ENCODE measurements at places on chromosomes 5 and 9.

- no peak for DNase-seq
These were observed 38.9 kb upstream of the ASTN2 start for GRCh38 chr9:117453737-117454136.

DNA sequence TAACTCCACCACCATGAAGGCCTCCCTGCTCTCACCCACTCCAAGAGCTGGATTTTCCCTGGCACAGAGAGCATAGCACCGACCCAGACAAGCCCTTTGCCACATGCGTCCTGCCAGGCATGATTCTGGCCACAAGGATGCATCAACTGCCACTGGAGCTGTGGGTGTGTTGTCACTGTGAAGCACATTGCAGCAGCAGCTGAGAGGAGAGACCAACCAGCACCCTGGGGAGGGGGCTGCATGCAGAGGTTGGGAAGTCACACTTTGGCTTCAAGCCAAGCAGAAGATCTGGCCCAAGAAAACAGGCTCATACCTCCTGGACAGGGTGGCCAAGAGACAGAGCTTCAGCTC lies 22.6 kb upstream of the PTGES start:
- no peak for DNase-seq

- DNase-seq = no peak
These were observed 269.6 kb downstream of the ELAVL2 start for GRCh38 chr9:23556459-23556858.

DNA sequence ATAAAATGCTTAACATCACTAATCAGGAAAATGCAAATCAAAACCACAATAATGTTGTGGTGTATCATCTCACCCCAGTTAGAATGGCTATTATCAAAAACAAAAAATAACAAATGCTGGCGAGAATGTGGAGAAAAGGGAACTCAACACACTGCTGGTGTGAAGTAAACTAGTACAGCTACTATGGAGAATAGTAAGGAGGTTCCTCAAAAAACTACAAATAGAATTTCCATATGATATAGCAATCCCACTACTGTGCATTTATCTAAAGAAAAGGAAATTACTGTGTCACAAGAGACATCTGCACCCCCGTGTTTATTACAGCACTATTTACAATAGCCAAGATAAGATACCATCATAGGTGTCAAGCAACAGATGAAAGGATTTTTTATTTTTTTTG lies 214.5 kb upstream of the RASA1 start:
- DNase-seq = no peak

- DNase-seq = no peak
These were observed 302.4 kb downstream of the NR3C1 start for GRCh38 chr5:143101121-143101520.

DNA sequence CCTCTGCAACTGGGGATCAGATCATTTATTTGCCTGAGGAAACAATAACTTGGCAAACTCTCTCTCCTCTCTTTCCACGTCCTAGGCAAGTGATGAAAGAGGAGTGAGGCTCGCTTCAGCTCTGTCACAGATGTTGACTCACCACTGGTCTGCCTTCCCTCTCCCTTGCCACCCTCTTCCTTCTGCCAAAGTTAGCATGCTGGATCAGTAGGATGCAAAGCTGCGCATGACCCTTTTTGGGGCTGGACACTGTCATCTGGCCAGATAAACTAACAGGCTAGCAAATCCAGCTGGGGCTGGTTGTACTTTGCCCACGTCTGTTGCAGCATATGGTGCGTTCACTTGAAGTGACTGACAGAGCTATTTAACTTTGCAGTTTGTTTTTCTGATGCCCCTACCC lies 36.2 kb upstream of the SMARCA2 start:
- DNase-seq = no peak

GRCh38 chr5:159605585-159605984 lies 275.3 kb upstream of the IL12B start:
- no peak for DNase-seq

GRCh38 chr5:355379-355935 lies 33.9 kb downstream of the AHRR start:
- no peak for DNase-seq

DNA sequence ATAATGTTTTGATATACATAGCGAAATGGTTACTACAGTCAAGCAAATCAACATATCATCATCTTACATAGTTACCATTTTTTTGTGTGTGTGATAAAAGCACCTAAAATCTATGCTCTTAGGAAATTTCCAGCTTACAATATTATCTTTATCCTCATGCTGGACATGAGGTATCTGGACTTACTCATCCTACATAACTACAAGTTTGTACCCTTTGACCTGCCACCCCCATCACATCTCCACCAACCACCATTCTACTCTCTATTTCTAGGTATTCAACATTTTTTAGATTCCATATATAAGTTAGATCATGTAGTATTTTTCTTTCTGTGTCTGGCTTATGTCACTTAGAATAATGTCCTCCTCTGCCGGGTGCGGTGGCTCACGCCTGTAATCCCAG lies 79.9 kb downstream of the TAF11L14 start:
- no peak for DNase-seq

- DNase-seq = no peak
These were observed 843.7 kb downstream of the EFNA5 start for GRCh38 chr5:106827061-106827460.

- DNase-seq = no peak
These were observed 140.1 kb downstream of the MTX3 start for GRCh38 chr5:79850941-79851340.

DNA sequence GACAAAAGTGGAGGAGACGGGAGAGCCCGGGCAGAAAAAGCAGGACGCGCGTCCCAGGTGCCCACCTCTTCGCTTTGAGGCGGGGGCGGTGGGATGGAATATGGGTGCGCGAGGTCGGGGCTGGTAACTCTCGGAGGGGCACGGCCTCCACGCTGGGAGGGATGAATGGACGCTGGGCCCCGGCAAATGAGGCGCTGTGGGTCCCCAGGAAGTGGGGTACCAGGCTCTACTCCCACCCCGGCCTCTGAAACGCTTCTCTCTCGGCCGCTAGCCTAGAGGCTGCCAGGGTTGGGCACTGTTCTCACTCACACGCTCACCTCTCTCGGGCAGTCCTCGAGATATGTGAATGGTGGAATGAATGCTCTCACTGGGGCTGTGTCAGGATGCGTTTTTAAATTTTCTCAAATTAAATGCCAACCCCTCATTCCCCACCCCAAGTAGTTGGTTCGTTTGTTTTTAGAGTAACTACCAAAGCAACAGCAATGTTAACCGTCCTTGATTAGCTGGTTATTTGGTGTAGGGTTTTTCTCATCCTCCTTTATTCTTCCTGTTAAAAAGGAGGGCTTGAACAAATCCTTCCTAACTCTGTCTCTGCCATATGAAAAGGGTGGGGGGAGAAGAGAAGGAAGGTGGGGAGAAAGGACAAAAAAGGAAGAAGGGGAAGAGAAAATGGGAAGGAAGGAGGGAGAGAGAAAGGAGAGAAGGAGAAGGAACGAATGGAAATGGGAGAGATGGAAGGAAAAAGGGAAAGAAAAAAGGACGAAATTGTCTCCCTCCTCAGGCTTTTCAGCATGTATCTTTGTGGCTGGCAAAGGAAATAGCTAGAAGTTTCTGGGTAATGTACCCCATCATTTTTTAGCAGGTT lies 1.3 kb upstream of the EBF1 start:
- no peak for DNase-seq

DNA sequence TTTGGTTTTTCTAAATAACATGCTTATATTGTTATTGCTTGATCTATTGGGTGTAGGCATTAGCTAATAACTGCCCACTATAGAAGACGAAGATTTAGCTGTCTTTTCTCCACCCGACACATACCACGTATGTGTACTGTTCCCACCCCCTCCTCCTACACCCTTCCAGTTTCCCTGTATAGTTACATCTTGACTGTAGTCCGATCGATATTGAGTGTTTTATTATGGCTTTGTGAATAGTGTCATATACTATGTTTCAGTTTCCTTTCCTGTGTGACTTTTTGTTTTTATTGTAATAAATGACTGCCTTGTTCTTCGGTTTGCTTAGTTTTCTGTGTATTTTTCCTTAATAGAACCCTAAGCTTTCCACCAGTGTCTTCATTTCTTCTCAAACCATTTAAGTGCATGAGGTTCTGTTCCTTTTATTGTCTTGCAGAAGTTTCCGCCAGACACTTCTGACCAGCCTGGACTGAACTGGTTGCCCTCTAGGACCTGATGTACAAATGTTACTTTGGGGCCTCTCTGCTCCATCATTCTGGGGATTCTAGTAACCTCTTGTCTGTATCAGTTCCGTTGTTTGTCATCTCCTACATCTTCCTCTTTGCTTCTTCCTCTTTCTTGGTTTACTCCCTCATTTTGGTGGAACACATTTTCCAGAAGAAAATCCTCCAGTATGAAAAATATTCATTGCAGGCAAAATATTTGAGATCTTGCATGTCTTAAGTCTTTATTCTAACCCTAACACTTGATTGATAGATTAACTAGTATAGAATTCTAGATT lies 61.8 kb downstream of the PRKACG start:
- DNase-seq = no peak

- DNase-seq = no peak
These were observed 181.6 kb upstream of the NUDT12 start for GRCh38 chr5:103744159-103744558.

DNA sequence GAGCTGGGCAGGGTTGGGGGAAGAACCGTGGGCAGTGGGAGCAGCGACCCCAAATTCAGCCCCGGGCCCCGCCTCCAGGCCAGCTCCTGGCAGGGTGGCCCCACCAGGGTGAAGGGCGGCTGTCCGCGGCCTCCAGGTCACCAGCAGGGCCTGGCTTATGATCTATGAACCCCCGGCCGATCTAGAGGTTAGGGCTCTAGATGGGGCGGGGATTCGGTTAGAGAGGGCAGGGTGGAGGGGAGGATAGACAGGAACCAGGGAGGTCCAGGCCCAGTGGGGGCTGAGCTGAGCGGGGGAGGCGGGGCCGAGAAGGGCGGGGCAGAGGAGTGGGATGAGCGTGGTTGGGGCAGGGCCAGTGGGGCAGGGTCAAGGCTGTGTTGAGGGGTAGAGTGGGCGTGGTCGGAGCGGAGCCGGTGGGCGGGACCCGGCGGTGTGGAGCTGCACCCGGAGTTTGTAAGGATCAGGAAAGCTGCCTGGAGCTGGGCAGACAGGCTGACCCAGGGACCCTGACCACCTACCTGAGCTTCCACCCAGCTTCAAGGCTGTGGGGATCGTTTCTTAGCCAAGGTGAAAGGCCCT lies 29.3 kb upstream of the OBP2B start:
- DNase-seq = peak; percentile 25

GRCh38 chr9:71552480-71552879 lies 215.8 kb downstream of the CEMIP2 start:
- no peak for DNase-seq

- no peak for DNase-seq
These were observed 401.6 kb upstream of the PRR16 start for GRCh38 chr5:120062515-120062917.

DNA sequence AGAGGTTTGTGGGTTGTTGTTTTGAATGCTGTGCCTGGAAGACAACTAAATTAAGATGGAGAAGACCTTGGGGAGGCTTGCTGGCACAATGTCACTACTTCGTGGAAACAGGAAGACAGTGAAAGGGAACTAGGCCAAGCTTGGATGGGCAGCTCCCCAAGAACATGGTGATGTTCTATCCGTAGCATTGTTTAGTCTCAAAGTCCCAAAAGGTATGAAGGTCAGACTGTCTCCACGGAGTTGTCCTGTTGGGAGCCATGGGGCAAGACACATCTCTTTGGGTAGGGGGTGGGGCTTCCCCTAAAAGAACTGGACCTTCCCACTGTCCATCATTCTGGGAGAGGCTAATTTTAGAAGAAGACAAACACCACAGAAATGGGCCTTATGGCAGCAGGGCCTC lies 140.5 kb downstream of the ENTREP1 start:
- no peak for DNase-seq

GRCh38 chr5:45508135-45508534 lies 188.0 kb downstream of the HCN1 start:
- DNase-seq = no peak

DNA sequence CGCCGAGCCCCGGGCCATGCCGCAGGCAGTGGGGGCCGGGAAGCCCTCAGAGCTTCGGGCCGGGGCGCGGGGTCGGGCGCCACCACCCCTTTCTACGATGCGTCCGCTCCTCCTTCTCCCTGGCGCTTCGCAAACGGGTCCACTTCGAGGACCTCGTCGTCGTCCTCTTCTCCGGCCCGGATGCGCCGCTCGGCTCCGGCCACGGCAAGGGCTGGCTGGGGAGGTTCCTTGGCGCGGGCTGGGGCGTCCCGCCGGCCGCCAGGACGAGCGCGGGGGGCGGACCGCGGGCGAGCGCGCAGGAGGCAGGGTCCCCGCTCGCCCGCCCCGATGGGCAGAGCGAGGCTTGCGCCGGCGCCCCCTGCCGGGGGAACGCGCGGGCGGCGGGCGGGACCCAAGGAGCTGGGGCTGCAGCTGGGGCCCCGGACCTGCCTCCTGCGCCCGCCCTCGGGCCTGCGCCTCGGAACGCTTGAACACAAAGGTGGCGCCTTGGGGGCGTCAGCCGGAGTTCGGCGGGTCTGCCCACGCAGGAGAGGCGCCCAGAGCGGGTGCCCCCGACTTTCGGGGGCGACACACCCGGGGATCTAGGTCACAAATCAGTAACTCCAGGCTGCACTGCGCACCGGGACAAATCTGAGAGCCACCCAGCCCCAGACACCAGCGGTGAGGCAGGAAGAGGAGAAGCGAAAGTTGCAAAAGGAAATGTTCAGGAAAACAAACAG lies at the start of gene ROR2:
Gene ROR2, minus strand, starts transcription at position 283 of the 719 bp plus-strand sequence.
- peak; percentile 17 for DNase-seq

GRCh38 chr9:113712053-113712452 lies 164.1 kb upstream of the ZNF618 start:
- DNase-seq = no peak

GRCh38 chr5:96928931-96929708 lies 6.8 kb upstream of the LNPEP start:
- DNase-seq = no peak

DNA sequence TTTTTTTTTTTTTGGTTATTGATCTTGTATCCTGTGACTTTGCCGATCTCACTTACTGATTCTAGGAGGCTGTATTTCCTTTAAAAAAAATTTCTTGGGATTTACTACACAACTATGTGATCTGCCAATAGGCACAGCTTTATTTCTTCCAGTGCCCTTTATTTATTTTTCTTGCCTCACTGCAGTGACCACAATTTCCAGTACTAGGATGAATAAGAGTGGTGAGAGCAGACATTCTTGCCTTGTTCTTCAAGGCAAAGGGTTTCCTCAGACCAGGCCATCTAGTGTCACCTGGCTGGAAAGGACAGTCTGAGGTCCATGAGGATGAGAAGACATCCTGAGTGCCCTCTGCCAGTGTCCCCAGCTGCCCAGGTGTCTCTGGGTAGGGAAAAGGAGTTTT lies 265.4 kb downstream of the SPOCK1 start:
- no peak for DNase-seq

DNA sequence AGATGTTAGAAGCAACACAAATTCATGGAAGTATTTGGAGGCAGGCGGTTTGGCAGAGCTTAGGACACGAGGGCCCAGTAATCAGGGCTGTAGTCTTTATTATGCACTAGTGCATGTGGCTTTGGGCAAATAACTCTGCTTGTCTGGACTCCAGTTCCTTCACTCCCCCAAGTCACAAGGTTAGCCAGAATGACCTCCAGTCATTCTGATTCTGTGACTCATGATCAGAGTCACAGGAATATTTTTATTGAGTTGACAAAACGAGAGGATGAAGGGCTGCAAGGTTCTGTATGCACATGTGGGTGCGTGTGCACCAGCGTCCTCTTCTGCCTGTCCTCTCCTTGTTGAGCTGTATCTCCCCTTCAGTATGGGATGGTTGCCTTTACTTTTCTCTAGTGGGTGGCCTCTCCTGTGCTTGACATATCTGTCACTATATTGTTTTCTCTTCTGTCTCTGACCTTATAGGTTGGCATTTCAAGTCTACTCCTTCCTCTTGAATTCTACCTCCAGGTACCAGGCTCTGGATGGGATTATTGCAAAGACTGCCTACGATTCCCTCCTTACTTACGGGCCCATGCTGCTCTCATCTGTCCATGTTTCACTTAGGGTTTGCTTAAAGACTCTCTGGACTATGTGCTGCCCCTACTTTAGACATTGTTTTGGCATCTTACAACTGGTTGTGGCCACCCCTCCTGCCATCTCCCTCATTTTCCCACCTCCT lies 94.6 kb downstream of the KDM4C start:
- no peak for DNase-seq
